ENCODE measurements at places on chromosomes 7 and 10. TPM values are rescaled to one million over a fixed set of nuclear protein-coding genes. Genes with fewer than 3 reads are reported as not detected.

KIAA1217 gene
- total RNA-seq: 2.2 TPM

SRRM3 gene
- 4.7 TPM for total RNA-seq

HYAL4 gene
- not detected for total RNA-seq

UTF1 gene
- not detected for total RNA-seq

SMURF1 gene
- total RNA-seq: 15.5 TPM

CRHR2 gene
- total RNA-seq: not detected

AHR gene
- total RNA-seq: 245 TPM

ZNF722 gene
- not detected for total RNA-seq
